ENCODE measurements at places on chromosomes 3 and 15. TPM values are rescaled to one million over a fixed set of nuclear protein-coding genes. Genes with fewer than 3 reads are reported as not detected.

RLBP1 gene
- not detected for total RNA-seq

CPLX3 gene
- total RNA-seq: not detected

IGSF10 gene
- total RNA-seq: 0.32 TPM

ALDH1A2 gene
- 0.15 TPM for total RNA-seq

MED12L gene
- 0.42 TPM for total RNA-seq

SUCNR1 gene
- 0.07 TPM for total RNA-seq

WDR76 gene
- 11.1 TPM for total RNA-seq

SYNPR gene
- not detected for total RNA-seq

MCF2L2 gene
- 0.17 TPM for total RNA-seq

THSD4 gene
- 25.8 TPM for total RNA-seq

ARPP19 gene
- 83.5 TPM for total RNA-seq

PLAAT1 gene
- total RNA-seq: 0.16 TPM

WNT5A gene
- total RNA-seq: 0.59 TPM

ASB14 gene
- not detected for total RNA-seq

PPP1R2 gene
- total RNA-seq: 17.2 TPM

ONECUT1 gene
- total RNA-seq: 0.27 TPM

UROC1 gene
- total RNA-seq: not detected

Measured in A549 treated with AZD2906 at 1 μM for 4 hours (cell line).